Activated CD4-positive, alpha-beta T cell treated with anti-CD3 and anti-CD28 coated beads, Interleukin-2, amount 50 U/mL, for 24 hours (primary cell): ENCODE measurements at places on chromosomes 5 and 9.

DNA sequence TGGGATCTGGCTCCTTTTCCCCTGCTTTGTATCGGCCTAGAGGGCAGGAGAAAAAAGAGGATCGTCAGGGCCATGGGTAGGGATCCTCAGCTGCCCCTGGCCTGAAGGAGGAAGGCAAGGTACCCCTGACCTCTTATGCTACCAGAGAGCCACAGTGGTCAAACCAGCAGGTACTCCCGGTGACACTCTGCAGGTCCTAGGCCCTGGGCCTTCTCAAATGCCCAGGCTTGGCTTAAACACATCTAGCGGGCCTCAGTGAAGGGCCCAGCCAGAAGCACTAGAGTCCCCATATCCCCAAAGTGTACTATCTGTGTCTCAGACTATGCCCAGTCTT is 3.5 kb downstream of the IRF1 start:
- no peak for DNase-seq

- no peak for DNase-seq
Observed at GRCh38 chr9:127448112-127448805, 2.9 kb downstream of the RPL12 start.

DNA sequence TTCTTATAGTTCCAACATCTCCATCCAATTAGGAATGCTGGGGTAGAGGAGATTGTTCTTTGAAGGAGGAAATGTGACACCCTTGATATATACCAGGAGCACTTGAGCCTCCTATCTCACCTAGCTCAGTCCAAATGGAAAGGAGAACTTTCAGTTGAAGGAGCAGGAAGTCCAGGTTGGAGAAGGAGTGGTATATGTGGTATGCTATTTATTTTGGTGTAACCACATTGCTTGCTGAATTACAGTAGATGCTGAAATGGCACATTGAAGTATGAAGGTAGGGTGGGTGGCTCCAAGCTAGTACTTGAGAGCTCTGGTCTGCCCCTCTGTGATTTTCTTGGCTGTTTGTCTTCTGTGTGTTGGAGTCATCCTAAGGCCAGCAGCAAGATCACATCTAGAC is 6.1 kb downstream of the CSNK1G3 start:
- DNase-seq: no peak

- no peak for DNase-seq
Observed at GRCh38 chr5:150488519-150489359, 19.2 kb upstream of the NDST1 start.

- DNase-seq: no peak
Observed at GRCh38 chr9:14080959-14081542, 232.9 kb downstream of the NFIB start.
